ENCODE measurements at places on chromosomes 1 and 21. TPM values are rescaled to one million over a fixed set of nuclear protein-coding genes. Genes with fewer than 3 reads are reported as not detected.

Gene KRTAP19-1
- total RNA-seq: not detected

Gene UMODL1
- total RNA-seq: not detected

Gene FLG
- not detected for total RNA-seq

Gene BCL2L15
- total RNA-seq: 0.82 TPM

Gene DDAH1
- 0.04 TPM for total RNA-seq

Gene CZIB
- total RNA-seq: 48.2 TPM

Gene KCNE1
- total RNA-seq: 0.15 TPM

Gene TDRD10
- total RNA-seq: not detected

Gene ID3
- 34.1 TPM for total RNA-seq

Gene GBP4
- 31.4 TPM for total RNA-seq

Gene ELF3
- total RNA-seq: 0.10 TPM

Gene GPR61
- not detected for total RNA-seq

Gene CCDC27
- total RNA-seq: not detected

Gene SLAMF9
- total RNA-seq: not detected

Gene COL8A2
- 0.48 TPM for total RNA-seq

Gene DMRTA2
- total RNA-seq: not detected

Gene STUM
- not detected for total RNA-seq

Gene FLG2
- total RNA-seq: not detected

Gene RIPK4
- 0.21 TPM for total RNA-seq

Gene CA6
- total RNA-seq: 2.5 TPM

Gene GUCA2A
- total RNA-seq: not detected

Gene PRDM16
- not detected for total RNA-seq

Gene ZNF593OS
- total RNA-seq: not detected

Gene SSX2IP
- 12.3 TPM for total RNA-seq

Gene CFHR5
- not detected for total RNA-seq

Gene SPRR2A
- not detected for total RNA-seq

Gene WNT4
- not detected for total RNA-seq

Gene FMN2
- not detected for total RNA-seq

Gene CFAP107
- total RNA-seq: not detected

Gene TLCD4
- total RNA-seq: 0.10 TPM

Gene LORICRIN
- total RNA-seq: not detected

Gene OR2L5
- total RNA-seq: not detected

Gene LCE1C
- total RNA-seq: not detected

Gene PGLYRP4
- total RNA-seq: not detected

Gene PCSK9
- not detected for total RNA-seq

Gene TXNIP
- 62.1 TPM for total RNA-seq

Gene TNFRSF18
- 79.2 TPM for total RNA-seq

Gene FCRL1
- not detected for total RNA-seq

Gene LPAR3
- 0.92 TPM for total RNA-seq

Gene SLC25A34
- total RNA-seq: 0.80 TPM

Gene LCE3D
- not detected for total RNA-seq

Gene ARMH1
- 49.6 TPM for total RNA-seq

Gene NKAIN1
- not detected for total RNA-seq

Gene AMY2B
- 3.3 TPM for total RNA-seq

Gene CHODL
- total RNA-seq: not detected

Gene RNF223
- total RNA-seq: not detected

Gene PDC
- total RNA-seq: not detected

Gene SPRR2B
- not detected for total RNA-seq

Gene THEMIS2
- 13.3 TPM for total RNA-seq

Gene GFI1
- total RNA-seq: 74.4 TPM

Gene SOAT1
- total RNA-seq: 83.4 TPM

Gene RNF11
- total RNA-seq: 35.1 TPM

Gene C1orf21
- 4.9 TPM for total RNA-seq

Gene GABPA
- 24.9 TPM for total RNA-seq

Gene NBPF3
- 4.3 TPM for total RNA-seq

Gene SPATA17
- total RNA-seq: not detected

Measured in activated CD8-positive, alpha-beta memory T cell treated with anti-CD3 and anti-CD28 coated beads for 36 hours (primary cell).